ENCODE measurements at places on chromosomes 3 and 15.

GRCh38 chr15:98725874-98726273 is 77.5 kb downstream of the IGF1R start:
- no peak for DNase-seq

DNA sequence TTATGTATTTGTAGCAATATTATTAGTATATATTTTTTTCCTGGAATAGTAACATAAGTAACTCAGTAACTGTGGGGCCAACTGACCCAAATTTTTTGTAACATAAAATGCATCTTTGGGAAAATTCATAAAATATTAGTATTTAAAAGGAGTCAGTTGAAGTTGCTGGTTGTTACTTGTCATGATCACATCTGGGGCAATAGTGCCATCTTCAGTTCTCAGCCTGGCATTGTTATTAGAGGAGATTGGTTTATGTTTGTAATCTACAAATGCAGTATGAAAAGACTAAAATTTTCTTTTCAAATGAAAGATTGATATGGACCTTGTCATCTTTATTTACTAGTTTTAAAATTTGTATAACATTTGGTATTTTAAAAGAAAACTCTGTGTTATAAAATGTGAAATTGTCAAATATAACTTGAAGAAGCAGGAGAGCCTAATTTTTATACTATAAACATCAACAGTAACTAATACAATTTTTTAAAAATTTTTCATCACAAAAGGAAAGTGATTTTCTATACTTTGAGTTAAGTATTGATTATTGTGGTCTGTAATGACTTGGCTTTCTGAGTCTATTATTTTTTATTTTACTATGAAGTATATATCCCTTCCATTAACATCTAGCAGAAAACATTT is 38.8 kb upstream of the MLF1 start:
- DNase-seq = no peak

DNA sequence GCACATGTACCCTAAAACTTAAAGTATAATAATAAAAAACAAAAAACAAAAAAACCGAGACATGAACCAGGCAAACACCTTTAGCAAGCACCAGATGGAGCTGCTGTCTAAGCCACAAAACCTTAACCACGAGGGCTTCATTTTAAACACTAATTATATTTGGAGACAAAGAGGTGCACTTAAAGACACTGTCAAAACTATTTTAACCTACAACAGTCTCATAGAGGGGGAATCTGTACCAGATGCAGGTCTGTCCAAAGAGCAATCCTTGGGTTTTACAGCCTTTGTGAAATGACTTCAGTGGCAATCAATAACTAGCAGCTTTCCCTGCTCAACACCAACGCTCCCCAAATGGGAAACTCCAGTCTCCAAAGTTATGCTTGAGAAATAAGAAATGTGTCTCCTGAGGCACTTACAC is 115.7 kb upstream of the TSPAN3 start:
- DNase-seq = no peak

DNA sequence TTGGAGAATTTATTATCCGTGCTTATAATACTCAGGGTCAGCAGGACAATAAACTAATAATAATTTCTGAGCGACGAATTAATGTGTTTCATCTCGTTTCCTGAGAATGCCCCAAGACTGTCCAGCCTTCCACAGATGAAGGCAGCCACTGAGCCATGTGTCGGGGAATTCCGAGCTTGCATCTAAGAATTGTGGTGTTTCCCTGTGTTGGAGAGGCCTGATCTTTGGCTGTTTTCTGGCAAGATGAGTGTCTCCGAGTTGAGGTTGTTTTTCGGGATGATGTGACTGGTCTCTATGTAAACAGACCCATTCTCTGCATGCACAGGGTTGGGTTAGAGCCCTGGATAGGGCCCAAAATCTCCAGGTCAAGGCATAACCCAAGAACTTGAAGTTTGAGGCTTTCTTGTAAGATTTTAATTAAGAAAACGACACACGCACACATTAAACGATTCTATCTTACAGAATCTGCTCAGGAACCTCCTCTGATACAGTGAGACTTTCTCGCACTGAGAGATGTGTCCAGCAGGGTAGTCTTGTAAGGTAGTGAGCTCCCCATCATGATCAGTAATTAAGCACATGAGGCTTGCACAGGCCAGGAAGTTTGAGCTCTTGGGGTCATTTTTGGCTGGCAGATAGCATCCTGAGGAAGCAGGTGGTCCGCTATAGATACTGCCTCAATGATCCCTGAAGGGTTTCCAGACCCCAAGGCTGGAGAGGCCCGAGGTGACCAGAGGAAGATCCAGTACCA is 14.4 kb downstream of the FGD5 start:
- DNase-seq = no peak

GRCh38 chr15:59304034-59304795 is 68.5 kb downstream of the MYO1E start:
- no peak for DNase-seq

DNA sequence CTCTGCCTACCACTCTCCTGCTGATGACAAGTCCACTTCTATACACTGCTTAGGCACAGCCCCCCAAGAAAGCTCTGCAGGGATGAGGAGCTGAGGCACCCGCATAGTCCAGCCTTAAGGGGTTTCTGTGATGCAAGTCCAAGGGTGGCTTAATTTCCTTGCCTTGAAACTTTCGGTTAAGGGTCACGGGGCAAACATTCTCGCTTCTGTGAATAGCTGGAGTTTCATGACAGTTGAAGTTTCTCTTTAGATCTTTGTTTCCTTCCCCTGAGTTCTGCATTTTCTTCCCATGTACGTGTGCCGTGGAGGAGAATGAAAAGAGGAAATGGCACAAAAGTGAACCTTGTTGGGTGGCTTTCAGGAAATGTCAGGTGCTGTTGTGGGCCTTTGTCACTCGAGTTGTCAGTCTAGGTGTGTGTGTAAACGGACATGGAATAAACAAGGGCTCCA is 7.0 kb downstream of the GPR160 start:
- no peak for DNase-seq

- DNase-seq = no peak
These were observed 49.8 kb downstream of the DCLK3 start for GRCh38 chr3:36714343-36715086.

Measured in activated CD8-positive, alpha-beta memory T cell treated with anti-CD3 and anti-CD28 coated beads, Interleukin-2, amount 50 U/mL, for 4 hours (primary cell).